ENCODE measurements at places on chromosomes 12 and 14. TPM values are rescaled to one million over a fixed set of nuclear protein-coding genes. Genes with fewer than 3 reads are reported as not detected.

- no peaks in the 10 kb centered on the region for H3K27me3 ChIP-seq
- no peaks in the 10 kb centered on the region for H3K4me1 ChIP-seq
- no peak overlapping the region for H3K4me3 ChIP-seq
- no peaks in the 10 kb centered on the region for H3K36me3 ChIP-seq
- no peak for DNase-seq
Measured at GRCh38 chr12:114765960-114766691, 82.2 kb upstream of the TBX3 start.

- DNase-seq: no peak
- H3K36me3 ChIP-seq: no peaks in the 10 kb centered on the region
- H3K27me3 ChIP-seq: no peaks in the 10 kb centered on the region
Measured at GRCh38 chr12:14577344-14577743, 9.7 kb upstream of the PLBD1 start.

Gene INHBE
- total RNA-seq: not detected

DNA sequence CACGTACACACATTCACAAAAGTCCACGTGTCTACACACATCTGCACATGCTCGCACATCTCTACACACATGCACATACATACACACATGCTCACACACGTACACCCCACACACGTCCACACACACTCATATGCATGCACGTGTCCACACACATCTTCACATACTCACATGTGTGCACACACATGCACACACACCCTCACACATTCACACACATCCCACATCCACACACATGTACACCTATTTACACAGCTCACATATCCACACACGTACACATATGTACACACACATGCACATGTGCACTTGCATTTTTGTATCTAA, 3.6 kb downstream of the ADGRD1 start:
- peaks cover 12% of the 10 kb centered on the region for H3K27me3 ChIP-seq
- no peaks in the 10 kb centered on the region for H3K36me3 ChIP-seq
- H3K4me1 ChIP-seq: no peaks in the 10 kb centered on the region

Gene PRICKLE1
- 6.4 TPM for total RNA-seq

- no peaks in the 10 kb centered on the region for H3K4me1 ChIP-seq
- H3K27ac ChIP-seq: no peak overlapping the region
- DNase-seq: no peak
- no peak overlapping the region for H3K4me3 ChIP-seq
- no peaks in the 10 kb centered on the region for H3K27me3 ChIP-seq
Measured at GRCh38 chr14:104473244-104473565, 106.4 kb upstream of the C14orf180 start.

Gene BCL7A
- 8.8 TPM for total RNA-seq

Measured in breast epithelium (tissue), 4 donors.